ENCODE measurements at places on chromosomes 1 and 21.

- DNase-seq, result no peak
Observed at GRCh38 chr1:114959423-114959822, 70.2 kb upstream of the TSHB start.

DNA sequence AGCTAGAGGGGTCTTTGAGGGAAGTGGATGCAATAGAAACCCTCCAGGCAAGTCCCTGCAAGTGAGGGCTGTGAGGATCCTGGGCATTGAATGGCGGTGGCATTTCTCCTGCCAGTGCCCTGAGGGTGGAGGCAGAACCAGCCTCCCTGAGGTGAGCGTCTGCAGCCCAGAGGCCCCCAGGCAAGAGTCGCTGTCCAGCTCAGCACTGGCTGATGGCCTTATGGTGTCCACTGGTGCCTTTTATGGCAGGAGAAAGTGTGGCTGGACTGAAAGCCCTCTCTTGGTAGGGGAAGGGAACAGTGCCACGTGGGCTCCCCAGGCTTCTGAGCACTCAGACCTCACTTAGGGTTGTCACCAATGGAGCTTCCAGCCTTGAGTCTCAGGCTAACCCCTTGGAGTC, 77.3 kb downstream of the SH3BGR start:
- no peak for DNase-seq

- DNase-seq, result no peak
Observed at GRCh38 chr1:76951153-76951552, 83.9 kb downstream of the ST6GALNAC5 start.

DNA sequence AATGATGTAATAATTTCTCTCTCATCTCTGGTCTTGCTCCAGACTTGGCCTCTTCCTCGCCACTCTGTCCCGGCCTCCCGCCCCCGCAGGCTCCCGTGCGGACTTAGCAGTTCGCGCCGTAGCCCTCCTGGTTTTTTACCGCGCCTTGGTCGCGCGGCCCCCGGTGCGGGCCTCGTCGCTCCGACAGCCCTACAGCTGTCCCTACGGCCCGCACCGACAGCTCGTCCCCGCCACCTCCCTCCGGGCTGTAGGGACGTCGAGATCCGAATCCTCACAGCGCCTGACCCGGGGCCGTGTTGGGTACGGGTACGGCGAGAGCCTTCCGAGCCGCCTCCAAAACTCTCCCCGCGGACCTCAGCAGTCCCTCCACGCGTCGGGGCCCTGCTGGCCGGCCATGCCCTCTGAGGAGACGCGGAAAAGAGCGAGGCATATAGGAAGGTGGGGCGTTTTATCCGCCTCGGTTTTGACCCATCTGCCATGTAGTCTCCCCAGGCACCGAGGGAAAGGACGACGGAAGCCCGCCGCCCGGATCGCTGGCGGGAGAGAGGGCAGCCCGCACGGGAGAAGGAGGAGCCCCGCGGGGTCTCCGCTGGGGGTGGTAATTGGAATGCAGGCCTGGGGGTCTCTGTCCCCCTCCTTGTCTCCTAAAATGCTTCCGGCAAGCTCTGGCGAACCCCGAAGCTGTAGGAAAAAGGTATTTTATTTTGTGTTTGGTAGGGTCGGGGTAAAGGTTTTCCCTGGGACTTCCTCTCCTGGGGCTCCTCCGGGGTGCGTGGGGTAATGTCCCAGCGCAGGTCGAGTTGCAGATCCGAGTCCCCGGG, 3.3 kb downstream of the LHX4 start:
- DNase-seq, result no peak

DNA sequence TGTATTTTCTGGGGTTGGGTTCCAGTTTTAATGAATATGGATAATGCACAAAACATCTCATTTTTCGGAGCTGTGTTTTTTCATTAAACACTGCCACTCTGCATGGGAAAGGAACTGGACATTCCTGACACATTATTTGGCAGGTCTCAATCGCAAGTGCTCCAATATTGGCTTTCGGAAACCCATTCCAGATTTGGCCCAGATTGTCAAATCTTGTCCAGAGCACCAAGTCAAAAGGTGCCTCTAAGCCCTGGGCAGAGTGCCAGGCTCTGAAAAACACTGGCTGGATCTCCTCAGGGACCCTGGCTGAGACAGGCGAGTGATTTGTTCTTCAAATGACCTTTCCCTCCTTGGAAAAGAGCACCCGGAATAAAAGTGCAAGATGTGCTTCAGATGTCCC, 68.4 kb upstream of the MRPS6 start:
- no peak for DNase-seq

Measured in stimulated activated CD4-positive, alpha-beta T cell treated with anti-CD3 and anti-CD28 coated beads, Interleukin-12 subunit alpha, Interleukin-12 subunit beta, amount 100 ng/mL, for 48 hours (primary cell).